Cardiac muscle cell (in vitro differentiated cells and primary cell): ENCODE measurements at places on chromosomes 3 and 15. TPM values are rescaled to one million over a fixed set of nuclear protein-coding genes. Genes with fewer than 3 reads are reported as not detected.
A peak's percentile ranks its signal among the peaks of the same experiment; 100 is the strongest.

DNA sequence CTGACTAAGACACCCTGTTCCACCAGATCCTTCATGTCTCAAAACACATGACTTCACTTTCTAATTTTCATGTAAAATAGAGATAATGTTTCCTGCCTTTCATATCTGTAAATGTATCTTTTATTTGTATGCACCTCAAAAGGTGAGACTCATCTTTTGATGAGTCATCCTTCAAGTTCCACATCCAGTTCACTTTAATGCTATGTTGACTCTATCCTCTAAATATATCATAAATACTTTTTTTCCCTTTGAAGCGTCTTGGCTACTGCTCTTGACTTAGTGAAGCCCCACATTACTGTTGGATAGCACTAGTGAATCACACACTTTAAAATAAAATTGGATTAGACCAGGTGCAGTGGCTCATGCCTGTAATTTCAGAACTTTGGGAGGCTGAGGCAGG lies 741.1 kb downstream of the VGLL3 start:
- no peak overlapping the region for H3K4me3 ChIP-seq
- H3K27me3 ChIP-seq, result no peaks in the 10 kb centered on the region
- peaks cover 5% of the 10 kb centered on the region for H3K4me1 ChIP-seq
- H3K27ac ChIP-seq, result no peak overlapping the region

- peak overlapping the region; percentile 26 for H3K4me3 ChIP-seq
- no peak overlapping the region for H3K27ac ChIP-seq
- no peaks in the 10 kb centered on the region for H3K36me3 ChIP-seq
- peaks cover 68% of the 10 kb centered on the region for H3K27me3 ChIP-seq
- H3K4me1 ChIP-seq, result no peaks in the 10 kb centered on the region
Measured at GRCh38 chr3:185153171-185153771, 411 bp upstream of the C3orf70 start.

- peaks cover 11% of the 10 kb centered on the region for H3K4me1 ChIP-seq
- no peak overlapping the region for H3K4me3 ChIP-seq
- no peaks in the 10 kb centered on the region for H3K27me3 ChIP-seq
- H3K36me3 ChIP-seq, result no peaks in the 10 kb centered on the region
- no peak for DNase-seq
Measured at GRCh38 chr15:98858610-98859023, 149.0 kb downstream of the PGPEP1L start.

KLHL40 gene
- total RNA-seq, result 0.14 and 0.39 TPM in 2 replicates

DNA sequence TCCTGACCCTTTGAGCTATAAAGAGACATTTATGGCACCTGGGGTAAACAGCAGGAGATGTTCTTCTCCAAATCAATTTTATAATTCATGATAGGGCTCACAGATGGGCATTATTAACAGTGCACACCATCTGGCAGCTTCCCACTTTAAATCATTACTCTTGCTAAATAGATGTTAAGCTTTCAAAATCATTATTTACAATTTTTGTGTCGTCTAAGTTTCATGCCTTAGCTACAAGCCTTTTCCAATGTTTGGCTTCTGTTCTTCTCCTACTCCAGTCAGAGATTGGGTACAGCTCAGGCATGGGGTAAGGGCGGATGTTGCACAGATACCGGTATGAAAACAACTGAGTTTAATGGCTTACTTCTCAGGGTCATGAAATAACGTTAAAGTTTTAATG lies 120.9 kb upstream of the PFN2 start:
- H3K4me3 ChIP-seq, result no peak overlapping the region
- H3K27me3 ChIP-seq, result no peaks in the 10 kb centered on the region
- H3K27ac ChIP-seq, result no peak overlapping the region
- H3K36me3 ChIP-seq, result no peaks in the 10 kb centered on the region
- no peaks in the 10 kb centered on the region for H3K4me1 ChIP-seq

- no peaks in the 10 kb centered on the region for H3K4me1 ChIP-seq
- no peak for DNase-seq
- no peaks in the 10 kb centered on the region for H3K36me3 ChIP-seq
- H3K4me3 ChIP-seq, result no peak overlapping the region
- H3K27ac ChIP-seq, result no peak overlapping the region
Measured at GRCh38 chr15:39465843-39466749, 114.8 kb upstream of the THBS1 start.

GPR149 gene
- total RNA-seq, result not detected in 2 replicates

DNA sequence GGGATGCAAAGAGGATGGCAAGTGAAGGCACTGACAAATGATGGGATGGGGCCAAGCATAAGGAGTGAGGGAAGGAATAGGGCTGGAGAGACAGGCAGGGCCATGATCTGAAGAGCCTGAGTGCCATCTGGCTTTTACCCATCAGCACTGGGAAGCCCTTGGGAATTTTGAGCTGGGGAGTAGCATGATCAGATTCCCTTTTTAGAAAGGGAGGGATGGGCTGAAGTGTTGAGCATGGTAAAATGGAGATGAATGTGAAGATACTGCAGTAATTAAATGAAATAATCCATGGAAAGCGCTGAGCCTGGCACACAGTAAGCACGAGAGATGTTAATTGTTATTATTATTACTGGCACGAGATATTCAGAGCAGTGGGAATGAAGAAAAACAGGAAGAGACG lies 9.9 kb downstream of the RBP1 start:
- H3K4me3 ChIP-seq, result no peak overlapping the region
- no peaks in the 10 kb centered on the region for H3K27me3 ChIP-seq
- DNase-seq, result no peak
- H3K4me1 ChIP-seq, result peaks cover 22% of the 10 kb centered on the region

LINGO1 gene
- total RNA-seq, result 21.8 and 31.8 TPM in 2 replicates

DNA sequence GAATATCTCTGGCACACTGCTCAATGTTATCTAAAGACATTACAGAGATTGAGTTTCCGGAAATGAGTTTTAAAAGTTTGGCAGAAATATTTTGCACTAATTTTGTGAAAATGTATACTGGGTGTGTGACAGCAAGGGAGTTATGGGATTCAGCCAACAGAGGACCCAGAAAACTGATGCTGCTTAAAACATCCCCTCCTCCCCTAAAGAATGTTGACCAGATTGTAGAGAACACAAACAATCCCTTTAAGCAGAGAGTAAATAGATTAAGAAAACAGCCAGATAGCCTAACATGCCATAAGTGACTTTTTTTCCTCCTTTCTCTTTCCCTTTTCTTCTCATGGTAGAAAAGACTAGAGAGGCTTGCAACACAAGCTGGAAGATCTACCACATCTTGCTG lies 928.0 kb upstream of the ALCAM start:
- no peaks in the 10 kb centered on the region for H3K36me3 ChIP-seq
- H3K27me3 ChIP-seq, result no peaks in the 10 kb centered on the region
- peaks cover 3% of the 10 kb centered on the region for H3K4me1 ChIP-seq
- no peak overlapping the region for H3K4me3 ChIP-seq

DNA sequence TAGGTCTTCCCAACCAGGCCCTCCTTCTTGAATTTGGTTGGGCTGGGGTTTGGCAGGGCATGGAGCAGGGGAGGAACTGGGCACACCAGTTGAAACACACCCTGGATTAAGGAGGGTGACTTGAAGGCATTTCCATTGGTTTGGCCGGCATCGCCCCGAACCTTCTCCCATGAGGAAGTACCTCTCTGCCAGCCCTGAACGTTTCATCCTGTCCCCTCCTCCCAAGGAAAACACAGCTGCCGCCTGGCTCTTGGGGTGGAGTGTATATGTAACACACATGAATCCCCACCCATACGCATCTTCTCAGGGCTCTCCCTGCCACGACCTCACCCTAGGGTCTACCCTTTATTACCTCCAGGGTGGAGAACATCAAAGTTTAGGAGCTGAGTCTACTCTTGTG lies 14.6 kb downstream of the UBAP1L start:
- H3K36me3 ChIP-seq, result peaks cover 12% of the 10 kb centered on the region
- H3K4me1 ChIP-seq, result no peaks in the 10 kb centered on the region
- H3K27ac ChIP-seq, result no peak overlapping the region
- no peak overlapping the region for H3K4me3 ChIP-seq

DNA sequence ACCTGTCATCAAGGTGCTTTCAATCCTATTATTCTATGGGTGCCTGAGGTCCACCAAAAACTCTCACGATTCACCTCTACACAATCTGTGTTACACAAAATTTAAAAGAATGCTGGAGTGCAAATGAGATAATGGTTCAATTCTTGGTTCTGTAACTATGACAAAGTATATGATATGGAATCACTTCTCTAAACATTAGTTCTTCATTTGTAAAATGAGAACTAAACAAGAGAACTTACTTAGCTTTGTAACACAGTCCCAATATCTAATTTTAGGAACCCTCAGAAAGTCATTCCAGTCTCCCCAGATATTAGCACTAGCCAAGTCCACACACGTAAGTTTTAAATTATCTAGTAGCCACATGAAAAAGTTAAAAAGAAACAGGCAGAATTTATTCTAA lies 111.5 kb downstream of the TBL1XR1 start:
- no peak overlapping the region for H3K4me3 ChIP-seq
- DNase-seq, result no peak
- H3K27ac ChIP-seq, result peak overlapping the region; percentile 50
- no peaks in the 10 kb centered on the region for H3K27me3 ChIP-seq
- no peaks in the 10 kb centered on the region for H3K36me3 ChIP-seq

IFRD2 gene
- 61.0 and 75.3 TPM in 2 replicates for total RNA-seq

FRMD4B gene
- 50.6 and 78.7 TPM in 2 replicates for total RNA-seq

- no peak for DNase-seq
- H3K27me3 ChIP-seq, result no peaks in the 10 kb centered on the region
- no peaks in the 10 kb centered on the region for H3K4me1 ChIP-seq
- H3K27ac ChIP-seq, result no peak overlapping the region
- no peak overlapping the region for H3K4me3 ChIP-seq
- no peaks in the 10 kb centered on the region for H3K36me3 ChIP-seq
Measured at GRCh38 chr15:76711351-76711827, 193.8 kb downstream of the SCAPER start.

APPL1 gene
- total RNA-seq, result 24.9 and 29.1 TPM in 2 replicates

DNA sequence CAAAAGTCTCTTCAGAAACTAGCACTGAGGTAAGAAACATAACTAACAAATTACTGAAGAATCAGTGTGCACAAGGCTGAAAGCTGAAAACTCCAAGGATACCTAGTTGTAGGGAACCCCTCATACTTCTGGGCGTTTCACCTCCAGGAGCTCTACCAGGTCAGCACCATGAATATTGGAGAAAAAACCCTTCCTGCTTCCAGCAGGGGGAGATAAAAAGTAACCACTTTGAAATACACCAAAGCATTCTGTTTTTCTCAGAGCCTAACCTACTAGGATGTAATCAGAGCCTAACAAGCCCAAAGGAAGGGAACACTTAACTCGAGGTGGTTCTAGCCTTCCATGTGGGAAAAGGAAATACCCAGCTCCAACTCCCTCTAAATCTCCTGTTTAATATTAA lies 175.8 kb upstream of the MME start:
- H3K4me1 ChIP-seq, result no peaks in the 10 kb centered on the region
- no peak overlapping the region for H3K4me3 ChIP-seq
- H3K36me3 ChIP-seq, result no peaks in the 10 kb centered on the region
- DNase-seq, result peak; percentile 38
- no peak overlapping the region for H3K27ac ChIP-seq

DNA sequence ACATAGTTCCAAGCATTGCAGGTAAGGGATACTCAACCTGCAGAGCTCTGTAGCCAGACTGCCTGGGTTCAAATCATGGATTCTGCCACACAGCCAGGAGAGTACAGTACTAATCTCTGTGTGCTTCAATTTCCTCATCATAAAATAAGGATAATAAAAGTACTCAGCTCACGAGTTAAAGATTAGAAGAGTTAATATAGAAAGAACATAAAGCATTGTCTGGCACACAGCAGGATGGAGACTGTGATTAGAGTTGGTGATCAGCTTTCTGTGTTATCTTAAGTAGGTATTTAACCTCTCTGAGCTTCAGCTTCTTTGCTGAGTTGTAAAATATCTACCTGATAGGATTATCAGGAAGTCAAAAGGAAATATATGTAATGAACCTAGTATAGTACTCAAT lies 2.7 kb downstream of the CEP70 start:
- H3K4me1 ChIP-seq, result no peaks in the 10 kb centered on the region
- H3K27ac ChIP-seq, result no peak overlapping the region
- H3K4me3 ChIP-seq, result no peak overlapping the region
- H3K27me3 ChIP-seq, result no peaks in the 10 kb centered on the region

CACNA1D gene
- 66.7 and 159 TPM in 2 replicates for total RNA-seq

DNA sequence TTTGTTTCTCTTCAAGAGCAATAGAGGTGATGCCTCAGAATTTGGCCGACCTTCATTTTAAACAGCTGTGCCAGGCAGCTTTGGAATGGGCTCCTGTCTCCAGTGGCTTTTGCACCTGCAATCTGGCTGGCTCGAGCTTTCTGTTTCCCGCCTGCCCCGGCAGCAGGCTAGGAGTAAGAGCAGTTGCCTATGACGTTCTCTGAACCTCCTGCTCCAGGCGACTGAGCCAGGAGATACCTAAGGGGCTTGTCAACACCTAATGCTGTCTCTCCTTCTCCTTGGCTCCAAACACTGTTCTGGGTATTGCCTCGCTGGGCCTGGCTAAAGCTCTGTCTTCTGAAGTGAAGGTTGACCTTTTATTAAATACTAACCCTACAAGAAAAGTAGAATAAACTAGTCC lies 229.9 kb downstream of the LRRN1 start:
- no peaks in the 10 kb centered on the region for H3K36me3 ChIP-seq
- DNase-seq, result no peak
- no peak overlapping the region for H3K27ac ChIP-seq
- no peak overlapping the region for H3K4me3 ChIP-seq
- no peaks in the 10 kb centered on the region for H3K4me1 ChIP-seq

- no peaks in the 10 kb centered on the region for H3K36me3 ChIP-seq
- DNase-seq, result peak; percentile 44
- H3K4me3 ChIP-seq, result no peak overlapping the region
- H3K27ac ChIP-seq, result no peak overlapping the region
- peaks cover 4% of the 10 kb centered on the region for H3K4me1 ChIP-seq
- peaks cover 22% of the 10 kb centered on the region for H3K27me3 ChIP-seq
Measured at GRCh38 chr3:132038198-132038825, 3.5 kb upstream of the CPNE4 start.

DNA sequence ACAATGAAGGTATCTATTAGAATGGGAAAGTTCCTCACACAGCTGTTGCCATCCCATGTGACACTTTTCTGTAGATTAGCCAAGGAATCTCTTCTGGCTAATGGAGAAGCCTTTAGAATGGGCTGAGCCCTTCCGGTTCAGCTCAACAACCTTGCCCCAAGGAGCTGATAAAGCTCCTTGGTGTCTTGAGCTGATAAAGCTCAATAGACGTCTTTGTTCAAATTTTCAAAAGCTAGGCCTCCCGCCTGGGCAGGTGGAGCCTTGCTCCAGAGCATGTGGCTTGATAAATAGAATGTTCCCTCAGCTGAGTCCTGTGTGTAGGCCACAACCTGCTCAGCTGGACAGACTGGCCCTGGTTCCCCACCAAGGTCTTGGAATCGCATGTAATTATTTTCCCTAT lies 7.2 kb upstream of the BNIP2 start:
- H3K27ac ChIP-seq, result no peak overlapping the region
- H3K27me3 ChIP-seq, result no peaks in the 10 kb centered on the region
- no peaks in the 10 kb centered on the region for H3K36me3 ChIP-seq
- no peak for DNase-seq
- H3K4me3 ChIP-seq, result no peak overlapping the region
- H3K4me1 ChIP-seq, result no peaks in the 10 kb centered on the region
